ENCODE measurements at places on chromosomes 12 and 14. TPM values are rescaled to one million over a fixed set of nuclear protein-coding genes. Genes with fewer than 3 reads are reported as not detected.
A peak's percentile ranks its signal among the peaks of the same experiment; 100 is the strongest.

Gene RHOJ
- total RNA-seq: 3.8 TPM

Gene NEMP1
- total RNA-seq: 2.3 TPM

Gene MDP1
- 9.3 TPM for total RNA-seq

Gene IL22
- total RNA-seq: not detected

Gene SYT1
- 11.4 TPM for total RNA-seq

- no peaks in the 10 kb centered on the region for H3K27me3 ChIP-seq
- no peaks in the 10 kb centered on the region for H3K4me1 ChIP-seq
- DNase-seq: no peak
- H3K4me3 ChIP-seq: no peak overlapping the region
- H3K27ac ChIP-seq: no peak overlapping the region
Observed at GRCh38 chr12:55875704-55876467, 33.1 kb upstream of the MMP19 start.

- no peaks in the 10 kb centered on the region for H3K36me3 ChIP-seq
- H3K27me3 ChIP-seq: no peaks in the 10 kb centered on the region
- no peak for DNase-seq
- no peaks in the 10 kb centered on the region for H3K4me1 ChIP-seq
- no peak overlapping the region for H3K4me3 ChIP-seq
Observed at GRCh38 chr12:43107026-43107775, 444.8 kb downstream of the ADAMTS20 start.

DNA sequence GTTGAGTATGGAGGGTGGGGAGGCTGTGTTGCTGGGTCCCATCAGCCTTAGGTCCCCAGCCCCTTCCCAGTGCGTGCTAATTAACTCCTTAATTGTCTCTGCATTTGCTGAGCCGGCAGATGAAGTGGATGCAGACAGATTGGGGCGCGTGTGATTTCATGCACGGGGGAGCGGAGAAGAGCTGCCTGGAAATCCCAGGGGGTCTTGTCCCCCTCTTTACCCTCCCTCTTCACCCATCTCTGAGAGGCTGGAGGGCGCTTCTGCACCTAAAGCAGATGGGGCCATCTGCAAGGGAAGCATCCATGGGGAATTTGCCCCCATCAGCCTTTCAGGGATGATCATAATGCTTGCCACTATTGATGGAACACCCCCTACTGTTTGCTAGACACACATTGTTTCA lies 4.4 kb upstream of the ASIC1 start:
- no peaks in the 10 kb centered on the region for H3K27me3 ChIP-seq
- H3K27ac ChIP-seq: no peak overlapping the region
- H3K4me1 ChIP-seq: peaks cover 51% of the 10 kb centered on the region
- no peak for DNase-seq
- no peaks in the 10 kb centered on the region for H3K36me3 ChIP-seq

DNA sequence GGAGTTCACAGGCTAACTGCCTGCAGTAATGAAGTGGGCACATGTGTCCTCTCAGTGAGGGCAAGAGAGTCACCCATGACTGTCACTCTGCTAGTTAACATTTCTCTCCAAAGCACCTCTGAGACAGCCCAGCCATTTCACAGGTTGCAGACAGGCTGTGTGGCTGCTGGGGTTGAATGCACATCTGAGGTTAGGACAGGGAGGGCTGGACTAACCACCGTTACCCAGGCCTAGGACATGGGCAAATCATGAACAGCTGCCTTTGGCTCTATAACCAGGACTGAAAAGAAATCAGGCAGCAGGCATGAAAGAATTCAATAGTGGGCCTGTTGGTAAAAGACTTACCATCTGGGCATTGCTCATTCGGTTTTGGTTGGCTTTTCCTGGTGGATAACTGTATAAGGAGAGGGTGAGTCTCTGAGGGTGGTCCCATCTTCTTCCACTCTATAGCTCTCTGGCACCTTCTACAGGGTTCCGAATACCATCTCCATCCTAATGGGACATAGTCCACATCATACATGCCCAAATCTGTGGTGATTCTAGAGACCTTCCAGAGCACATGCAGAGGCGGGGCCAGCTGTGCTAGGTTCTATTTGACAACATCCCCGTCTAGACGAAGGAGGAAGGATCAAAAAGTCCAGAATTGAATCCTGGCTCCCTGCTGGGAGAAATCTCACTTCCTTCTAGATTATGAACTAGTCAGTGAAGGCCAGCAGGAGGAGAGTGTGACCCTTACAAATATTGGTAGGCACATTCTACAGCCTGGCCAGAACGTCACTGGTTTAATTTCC lies 10.8 kb downstream of the CRACR2A start:
- H3K4me3 ChIP-seq: no peak overlapping the region
- no peaks in the 10 kb centered on the region for H3K4me1 ChIP-seq
- no peak for DNase-seq
- no peaks in the 10 kb centered on the region for H3K36me3 ChIP-seq
- no peaks in the 10 kb centered on the region for H3K27me3 ChIP-seq

DNA sequence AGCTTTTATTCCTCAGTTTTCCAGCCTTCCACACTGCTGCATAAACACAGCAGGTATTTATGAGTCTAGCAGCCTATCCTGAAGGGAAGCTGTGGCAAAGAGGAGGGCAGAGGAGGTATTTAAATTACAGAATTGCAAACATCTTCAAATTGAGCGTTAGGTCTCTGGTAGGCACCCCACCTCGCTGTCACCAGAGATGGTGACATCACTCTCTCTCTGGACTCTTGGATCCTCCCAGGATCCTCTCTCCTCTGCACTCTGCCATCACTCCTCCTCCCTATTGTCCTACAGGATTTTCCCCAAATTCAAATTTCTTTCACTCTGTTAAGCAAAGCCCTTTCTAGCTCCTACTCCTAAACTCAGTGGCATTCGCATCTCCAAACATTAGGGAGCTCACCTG lies 6.7 kb downstream of the PLEKHD1 start:
- H3K27ac ChIP-seq: no peak overlapping the region
- no peaks in the 10 kb centered on the region for H3K36me3 ChIP-seq
- H3K27me3 ChIP-seq: no peaks in the 10 kb centered on the region
- H3K4me1 ChIP-seq: no peaks in the 10 kb centered on the region

GRCh38 chr14:59844186-59844812 lies 26.3 kb downstream of the RTN1 start:
- H3K27me3 ChIP-seq: no peaks in the 10 kb centered on the region
- H3K36me3 ChIP-seq: no peaks in the 10 kb centered on the region
- H3K4me3 ChIP-seq: no peak overlapping the region
- no peak overlapping the region for H3K27ac ChIP-seq

DNA sequence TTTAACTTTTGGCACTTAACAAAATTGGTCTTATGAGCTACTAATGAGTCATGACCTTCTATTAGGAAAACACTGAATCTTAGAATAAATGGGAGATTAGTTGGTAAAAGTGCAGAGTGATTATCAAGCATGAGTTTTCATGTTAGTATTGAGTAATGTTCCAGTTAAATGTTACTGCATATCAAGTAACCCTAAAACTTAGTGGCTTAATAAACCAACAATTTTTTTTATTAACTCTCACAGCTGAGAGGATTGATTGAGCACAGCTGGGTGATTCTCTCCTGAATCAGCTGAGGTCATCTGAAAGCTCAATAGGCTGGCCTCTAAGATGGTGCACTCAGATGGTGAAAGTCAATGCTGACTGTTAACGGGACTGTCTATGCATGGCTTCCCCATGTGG lies 248.6 kb downstream of the BCL11B start:
- H3K4me1 ChIP-seq: no peaks in the 10 kb centered on the region
- H3K27ac ChIP-seq: no peak overlapping the region
- H3K36me3 ChIP-seq: no peaks in the 10 kb centered on the region
- no peak for DNase-seq
- no peaks in the 10 kb centered on the region for H3K27me3 ChIP-seq
- H3K4me3 ChIP-seq: no peak overlapping the region

- no peak overlapping the region for H3K4me3 ChIP-seq
- no peaks in the 10 kb centered on the region for H3K4me1 ChIP-seq
- H3K36me3 ChIP-seq: no peaks in the 10 kb centered on the region
- H3K27me3 ChIP-seq: no peaks in the 10 kb centered on the region
- H3K27ac ChIP-seq: no peak overlapping the region
Observed at GRCh38 chr12:83113945-83114344, 427.2 kb downstream of the TMTC2 start.

GRCh38 chr14:74616996-74617700 lies 5.1 kb upstream of the LTBP2 start:
- no peak overlapping the region for H3K4me3 ChIP-seq
- peaks cover 66% of the 10 kb centered on the region for H3K4me1 ChIP-seq
- H3K27ac ChIP-seq: no peak overlapping the region

GRCh38 chr12:96881608-96882007 lies 25.4 kb upstream of the NEDD1 start:
- no peaks in the 10 kb centered on the region for H3K27me3 ChIP-seq
- no peaks in the 10 kb centered on the region for H3K36me3 ChIP-seq
- H3K4me1 ChIP-seq: no peaks in the 10 kb centered on the region
- no peak for DNase-seq
- H3K4me3 ChIP-seq: no peak overlapping the region

DNA sequence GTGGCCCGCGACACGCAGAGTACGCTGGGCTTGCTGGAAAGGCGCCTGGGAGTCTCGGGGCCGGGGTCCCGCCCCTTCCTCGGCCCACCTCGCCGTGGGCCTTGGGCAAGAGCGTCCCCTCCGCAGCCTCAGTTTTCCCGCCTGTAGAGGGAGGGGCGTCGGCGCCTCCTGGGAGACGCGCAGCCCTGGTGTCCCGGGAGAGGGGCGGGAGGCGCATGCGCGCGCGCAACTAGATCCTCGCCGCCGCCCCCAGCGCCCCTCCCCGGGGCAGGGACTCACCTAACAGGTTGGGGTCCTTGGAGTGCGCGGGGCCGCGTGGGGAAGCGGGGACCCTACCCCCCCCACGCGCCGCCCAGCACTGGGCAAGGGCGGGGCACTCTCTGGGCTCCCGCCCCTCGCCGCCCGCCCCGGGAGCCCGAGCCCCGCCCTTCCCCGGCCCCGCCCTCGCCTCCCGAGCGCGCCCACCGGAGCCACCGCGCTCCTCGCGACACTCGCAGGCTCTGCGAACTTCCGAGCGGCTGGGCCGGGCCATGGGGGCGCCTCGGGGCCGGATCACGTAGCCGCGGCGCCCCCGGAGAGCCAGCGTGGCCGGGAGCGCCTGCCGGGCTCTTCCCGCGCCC lies at the start of gene KIF26A:
KIF26A (plus strand) TSS at position 490 of the 620 bp plus-strand sequence. CDS start 136 bp downstream, outside the sequence.
- no peaks in the 10 kb centered on the region for H3K36me3 ChIP-seq
- H3K4me3 ChIP-seq: peak within 1 kb of the TSS; percentile 57
- peaks cover 57% of the 10 kb centered on the region for H3K27me3 ChIP-seq
- peaks cover 26% of the 10 kb centered on the region for H3K4me1 ChIP-seq

All from stomach (tissue), 19 donors.